ENCODE measurements at places on chromosomes 1 and 21. TPM values are rescaled to one million over a fixed set of nuclear protein-coding genes. Genes with fewer than 3 reads are reported as not detected.

NHLH1 gene
- under 0.01 TPM for total RNA-seq

IL23R gene
- not detected for total RNA-seq

AGRN gene
- 102 TPM for total RNA-seq

FAM163A gene
- total RNA-seq: 0.05 TPM

PPM1J gene
- 0.74 TPM for total RNA-seq

LCE1B gene
- not detected for total RNA-seq

S100PBP gene
- total RNA-seq: 33.7 TPM

PKLR gene
- total RNA-seq: not detected

JMJD4 gene
- total RNA-seq: 30.8 TPM

ACTL8 gene
- not detected for total RNA-seq
